ENCODE measurements at places on chromosomes 7 and 10.

DNA sequence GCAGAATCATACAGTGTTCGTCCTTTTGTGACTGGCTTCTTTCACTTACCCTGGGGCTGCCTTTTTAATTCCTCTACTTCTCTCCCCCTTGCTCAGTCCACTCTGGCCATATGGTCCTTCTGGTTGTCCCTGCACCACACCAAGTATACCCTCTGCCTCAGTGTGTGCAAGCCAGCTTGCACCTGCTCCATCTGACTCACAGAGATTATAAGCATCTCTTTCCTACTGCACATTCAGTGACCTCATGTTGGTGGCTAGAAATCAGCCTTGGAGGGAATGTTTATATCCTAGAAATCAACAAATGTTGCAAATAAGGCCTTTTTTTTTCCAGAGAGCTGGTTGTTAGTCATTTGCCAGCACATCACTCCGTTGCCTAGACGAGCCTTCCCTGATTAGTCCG is 67.5 kb upstream of the C10orf90 start:
- no peak for DNase-seq

GRCh38 chr10:116587878-116588591 is 2.7 kb upstream of the PNLIPRP1 start:
- no peak for DNase-seq

GRCh38 chr10:132234860-132235259 is 48.1 kb downstream of the DPYSL4 start:
- DNase-seq = no peak

GRCh38 chr7:24754906-24755506 is 2.3 kb downstream of the GSDME start:
- DNase-seq = no peak

DNA sequence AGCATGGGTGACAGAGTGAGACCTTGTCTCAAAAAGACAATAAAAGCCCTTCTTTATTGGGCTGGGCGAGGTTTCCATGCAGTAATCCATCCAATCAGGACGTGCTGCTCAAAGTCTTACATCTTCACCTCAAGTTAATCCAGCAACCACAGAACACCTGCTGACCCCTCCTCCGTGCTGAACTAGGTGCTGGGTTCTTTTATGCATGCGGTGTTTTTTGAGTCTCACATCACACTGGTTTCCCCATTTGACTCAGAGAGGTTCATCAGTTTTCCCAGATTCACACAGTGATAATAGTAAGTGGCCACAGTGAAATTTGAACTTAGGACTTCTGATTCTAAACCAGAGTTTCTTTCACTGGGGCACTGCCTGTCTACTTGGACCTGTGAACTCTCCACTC is 58.3 kb upstream of the GTF2I start:
- DNase-seq = no peak
